ENCODE measurements at places on chromosomes 4 and X.

GRCh38 chrX:69815063-69815462 lies 199.2 kb downstream of the EDA start:
- ATAC-seq: no peak

- ATAC-seq: no peak
Measured at GRCh38 chr4:46720055-46720454, 189.0 kb downstream of the COX7B2 start.

DNA sequence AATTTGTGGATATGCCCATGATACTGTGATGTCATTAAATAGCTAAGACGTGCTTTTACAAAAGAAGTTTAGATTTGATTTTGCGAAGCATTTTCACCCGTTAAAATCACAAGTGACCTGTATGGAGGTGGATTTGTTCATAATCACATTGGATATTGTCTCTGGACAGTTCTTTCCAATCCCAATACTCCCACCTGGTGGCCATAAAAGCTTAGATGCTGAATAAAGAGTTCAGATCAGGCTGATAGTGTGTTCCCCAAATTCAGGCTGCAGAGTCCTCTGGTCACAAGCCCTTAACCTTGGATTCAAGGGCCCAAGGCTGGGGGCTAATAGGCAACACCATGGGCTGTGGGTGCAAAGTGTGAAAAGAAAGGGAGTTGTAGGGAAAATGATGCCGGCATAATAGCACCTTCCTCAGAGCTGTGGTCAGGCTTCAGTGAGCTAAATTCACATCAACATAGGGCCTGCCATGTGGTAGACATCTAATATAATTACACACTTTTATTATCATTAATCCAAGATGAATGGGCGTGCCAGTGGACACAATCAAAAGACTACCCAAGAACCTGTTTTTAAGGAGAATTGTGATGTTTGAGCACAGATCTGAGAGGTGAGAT lies 28.1 kb downstream of the SMIM43 start:
- peak; percentile 52 for ATAC-seq

- no peak for ATAC-seq
Measured at GRCh38 chr4:102503831-102504786, 3.0 kb downstream of the NFKB1 start.

Data from gastroesophageal sphincter (tissue), 4 donors.